NCI-H1048 (cell line): ENCODE measurements at places on chromosomes 7 and 10.

DNA sequence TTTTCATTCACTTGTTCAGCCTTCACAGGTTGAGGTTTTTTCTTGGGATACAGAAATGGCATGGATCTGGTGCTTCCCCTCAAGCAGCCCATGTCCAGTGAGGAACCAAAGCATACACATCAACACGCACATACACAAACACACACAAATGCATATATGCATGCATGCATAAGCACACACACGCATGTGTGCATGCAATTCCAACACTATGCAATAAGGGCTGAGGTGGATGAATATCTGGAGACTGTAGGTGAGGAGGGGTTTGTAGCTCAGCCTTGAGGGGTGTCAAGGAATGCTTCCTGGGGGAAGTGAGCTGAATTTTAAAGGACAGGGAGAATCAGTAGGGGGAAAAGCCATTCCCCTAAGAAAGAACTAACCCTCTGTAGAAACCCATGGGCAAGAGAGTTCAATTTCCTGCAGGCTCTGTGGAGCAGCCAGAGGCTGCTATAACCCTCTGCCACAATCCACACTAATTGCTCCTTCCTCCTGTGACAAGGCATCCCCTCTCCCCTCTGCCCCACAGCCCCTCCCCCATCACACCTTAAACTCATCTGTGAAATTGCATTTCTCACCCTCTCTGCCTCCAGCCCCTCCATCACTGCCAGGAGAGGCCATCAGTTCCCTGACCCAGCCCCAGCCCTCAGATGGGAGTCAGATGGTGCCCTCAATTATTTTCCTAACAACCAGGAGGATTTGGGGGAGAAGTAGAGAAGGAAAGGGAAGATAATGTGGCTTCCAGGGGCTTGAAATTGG is 316.4 kb downstream of the RPS24 start:
- no peak for DNase-seq

- DNase-seq: no peak
Observed at GRCh38 chr7:65475734-65476319, 102.2 kb downstream of the ZNF92 start.

DNA sequence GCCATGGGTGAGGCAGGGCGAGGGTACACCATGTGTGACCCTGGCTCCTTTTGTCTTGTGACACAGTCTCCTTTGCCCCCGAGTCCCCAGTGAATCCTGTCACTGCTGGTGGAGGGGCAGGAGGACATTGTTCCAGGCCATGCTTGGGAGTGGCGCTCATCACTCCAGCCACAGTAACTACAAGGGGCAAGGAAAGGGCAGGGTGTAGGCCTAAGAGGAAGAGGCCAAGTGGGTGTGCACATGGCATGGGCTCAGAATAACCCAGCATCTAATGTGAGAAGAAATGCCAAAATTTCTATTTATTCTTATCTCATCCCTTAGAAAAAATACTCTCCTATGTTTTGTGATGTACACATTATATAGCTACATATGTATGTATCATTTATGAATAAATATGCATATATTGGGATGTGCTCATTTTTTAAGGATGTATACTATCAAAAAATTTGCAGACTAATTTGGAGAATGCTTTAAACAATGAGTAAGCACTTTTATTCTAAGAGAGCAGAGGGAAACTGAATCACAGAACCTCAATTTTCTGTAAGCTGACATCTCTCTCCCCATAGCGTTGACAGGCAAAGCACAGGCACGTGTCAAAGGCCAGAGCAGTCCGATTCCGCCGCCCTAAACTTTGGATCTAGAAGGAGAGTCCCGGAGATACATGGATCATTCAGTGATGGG is 36.9 kb downstream of the RNF32 start:
- no peak for DNase-seq

DNA sequence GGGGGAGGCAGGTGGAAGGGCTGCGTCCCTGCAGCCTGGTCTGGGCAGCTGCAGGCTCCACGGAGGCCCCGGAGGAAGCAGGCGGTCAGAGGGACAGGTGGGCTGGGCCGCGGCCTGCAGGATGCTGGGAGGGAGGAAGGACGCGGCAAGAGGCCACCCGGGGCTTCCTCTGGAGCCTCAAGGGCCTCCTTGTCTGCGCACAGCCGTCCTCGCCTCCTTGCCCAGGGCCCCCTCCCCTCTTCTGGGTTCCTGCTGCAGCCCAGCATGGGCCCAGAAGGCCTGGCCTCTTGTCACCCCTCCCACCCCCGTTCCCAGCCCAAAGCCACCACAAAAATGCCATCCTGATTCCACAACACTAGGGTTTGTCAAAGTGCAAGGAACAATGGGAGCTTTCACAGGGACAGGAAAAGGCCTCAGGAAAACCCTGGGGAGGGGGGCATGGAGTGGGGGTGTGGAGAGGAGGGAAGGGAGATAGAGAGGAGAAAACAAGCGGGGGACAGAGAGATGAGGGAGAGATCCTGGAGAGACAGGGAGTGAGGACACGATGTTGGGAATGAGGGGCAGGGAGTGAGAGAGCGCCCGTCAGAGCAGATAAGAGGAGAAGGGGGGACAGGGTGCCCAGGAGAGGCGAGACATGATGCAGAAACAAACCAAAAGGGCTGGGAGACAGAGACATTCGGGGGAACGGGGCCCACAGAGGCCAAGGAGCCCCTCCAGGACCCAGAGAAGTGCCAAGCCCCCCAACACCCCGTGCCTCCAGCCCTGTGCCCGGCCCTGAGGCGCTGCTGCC is 41.8 kb downstream of the ZCCHC24 start:
- DNase-seq: no peak

DNA sequence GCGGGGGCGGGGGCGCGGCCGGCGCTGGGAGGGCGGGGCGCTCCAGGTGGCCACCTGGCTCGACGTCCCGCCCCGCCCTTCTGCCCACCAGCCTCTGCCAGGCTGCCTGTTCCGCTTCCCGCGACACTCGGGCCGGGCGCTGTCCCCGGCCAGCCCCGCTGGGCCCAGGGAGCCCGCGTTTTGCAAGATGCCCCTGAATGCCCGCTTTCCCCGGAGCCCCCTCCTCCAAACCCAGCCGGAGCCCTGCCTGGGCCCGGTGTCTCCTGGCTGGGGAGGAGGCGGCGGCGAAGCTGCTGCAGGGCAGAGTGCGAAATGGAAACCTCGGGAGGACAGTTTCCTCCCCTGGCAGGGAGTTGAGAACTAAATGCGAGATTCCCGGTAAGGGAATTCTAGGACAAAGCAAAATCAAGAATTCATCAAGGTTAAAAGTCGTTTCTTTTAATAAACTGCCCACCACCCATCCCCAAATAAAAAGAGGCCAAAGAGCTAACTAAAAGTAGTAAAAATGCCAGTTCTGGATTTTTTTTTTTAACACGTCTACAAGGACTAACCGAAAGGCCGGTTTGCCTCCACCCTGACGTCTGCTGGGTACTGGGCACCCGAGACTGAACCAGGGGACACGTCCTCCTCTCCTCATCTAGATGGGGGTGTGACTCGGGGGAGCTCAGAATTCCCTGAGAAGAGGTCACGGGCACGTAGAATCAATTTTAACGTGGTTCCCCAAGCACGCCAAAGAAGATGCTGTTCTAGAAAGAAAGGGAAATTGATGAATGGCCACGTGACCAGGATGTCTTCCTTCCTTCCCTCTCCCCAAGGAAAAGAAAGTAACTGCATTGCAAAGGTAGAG is 200.4 kb upstream of the NFE2L3 start:
- DNase-seq: peak; percentile 91

DNA sequence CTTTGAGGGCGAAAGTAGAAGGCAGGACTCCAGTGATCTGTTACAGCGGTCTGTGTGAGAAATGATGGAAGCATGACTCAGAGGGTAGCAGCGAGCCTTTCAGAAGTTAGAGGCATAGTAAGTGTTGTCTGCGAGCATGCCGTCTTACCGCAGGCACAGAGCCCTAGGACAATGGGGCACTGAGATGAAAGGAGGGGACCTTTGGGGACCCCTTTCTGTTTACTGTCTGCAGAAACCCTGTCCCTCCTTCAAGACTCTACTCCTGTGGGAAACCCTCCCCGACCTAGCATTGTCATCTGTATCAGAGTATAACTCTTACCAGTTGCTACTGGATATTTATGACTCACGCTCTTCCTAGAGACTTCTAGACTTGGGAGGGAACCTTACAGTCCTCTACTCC is 87.2 kb upstream of the AGK start:
- no peak for DNase-seq

DNA sequence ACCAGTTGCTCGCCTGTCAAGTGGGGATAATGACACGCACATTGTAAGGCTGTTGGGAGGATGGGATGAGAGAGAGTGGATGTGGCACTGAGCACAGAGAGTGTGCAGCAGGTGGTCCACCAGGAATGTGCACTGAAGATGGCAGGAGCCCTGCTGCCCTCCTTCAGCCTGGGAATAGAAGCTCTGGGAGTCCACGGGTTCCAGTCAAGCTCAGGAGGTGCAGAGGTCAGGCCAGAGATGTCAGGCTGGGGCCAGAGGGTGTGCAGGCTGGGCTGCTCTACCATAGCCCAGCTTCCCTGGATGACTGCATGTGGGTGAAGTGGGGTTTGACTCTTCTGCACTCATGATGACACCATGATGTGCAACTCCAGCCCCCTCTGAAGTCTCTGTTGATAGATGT is 58.7 kb downstream of the C10orf120 start:
- no peak for DNase-seq

DNA sequence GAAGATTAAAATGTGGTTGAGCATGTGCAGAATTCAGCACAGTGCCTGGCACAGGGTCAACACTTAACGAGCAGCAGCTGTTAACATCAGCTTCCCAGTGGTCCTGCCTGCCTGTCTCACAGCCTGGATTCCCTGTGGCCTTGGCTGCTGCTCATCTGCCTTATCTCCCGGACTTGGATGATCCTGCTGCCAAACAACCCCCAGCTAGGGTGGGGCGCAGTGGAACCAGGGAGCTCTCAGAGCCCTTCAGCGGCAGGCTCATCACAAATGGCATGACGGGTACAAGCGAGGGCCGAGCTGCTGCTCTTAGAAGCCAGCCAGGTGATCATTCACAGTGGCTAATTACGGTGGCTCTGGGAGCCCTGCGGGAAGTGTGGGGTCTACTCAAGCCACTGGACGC is 13.0 kb upstream of the SMARCD3 start:
- no peak for DNase-seq

DNA sequence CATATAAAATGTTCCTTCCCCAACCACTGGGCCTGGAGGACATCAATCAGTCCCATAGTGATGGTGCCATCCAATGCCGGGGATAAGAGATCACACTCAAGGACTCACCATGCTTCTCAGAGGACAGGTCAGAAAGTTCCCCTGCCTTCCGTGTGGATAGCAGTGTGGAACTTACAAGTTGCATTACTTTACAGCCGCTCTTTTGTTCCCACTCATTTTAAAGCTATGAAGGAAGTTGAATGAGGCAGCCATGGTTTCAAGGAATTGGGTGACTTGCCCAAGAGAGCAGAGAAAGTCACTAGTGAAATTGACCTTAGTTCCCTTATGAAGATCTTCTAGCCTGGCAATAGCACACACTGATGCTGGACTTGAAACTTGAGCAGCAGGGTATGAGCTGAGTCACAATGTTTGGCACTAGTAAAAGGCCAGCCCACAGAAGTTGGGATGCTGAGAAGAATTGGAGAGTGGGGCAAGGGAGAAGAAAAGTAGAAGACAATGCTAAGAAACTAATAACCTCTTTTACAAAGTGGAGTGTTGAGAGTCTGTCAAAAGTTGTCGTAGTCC is 78.7 kb downstream of the CXCL12 start:
- no peak for DNase-seq

GRCh38 chr7:730501-731439 is 3.7 kb upstream of the PRKAR1B start:
- no peak for DNase-seq

DNA sequence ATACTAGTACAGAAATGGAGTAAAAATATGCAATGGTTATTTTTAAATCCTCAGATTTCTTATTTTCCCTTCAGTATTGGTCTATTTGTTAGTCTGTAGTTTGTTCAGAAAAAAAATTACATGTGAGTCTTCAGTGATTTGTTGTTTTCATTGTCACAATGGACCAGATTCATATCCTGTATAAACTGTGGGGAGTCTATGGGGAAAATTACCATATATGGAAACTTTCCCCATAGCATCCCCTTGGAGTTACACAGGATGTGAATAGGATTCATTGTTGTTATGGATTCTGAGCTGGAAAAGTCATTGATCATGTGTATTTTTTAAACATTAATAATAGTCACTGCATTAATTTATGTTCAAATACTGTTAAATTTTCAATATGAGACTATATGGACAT is 72.6 kb downstream of the ST7 start:
- no peak for DNase-seq

DNA sequence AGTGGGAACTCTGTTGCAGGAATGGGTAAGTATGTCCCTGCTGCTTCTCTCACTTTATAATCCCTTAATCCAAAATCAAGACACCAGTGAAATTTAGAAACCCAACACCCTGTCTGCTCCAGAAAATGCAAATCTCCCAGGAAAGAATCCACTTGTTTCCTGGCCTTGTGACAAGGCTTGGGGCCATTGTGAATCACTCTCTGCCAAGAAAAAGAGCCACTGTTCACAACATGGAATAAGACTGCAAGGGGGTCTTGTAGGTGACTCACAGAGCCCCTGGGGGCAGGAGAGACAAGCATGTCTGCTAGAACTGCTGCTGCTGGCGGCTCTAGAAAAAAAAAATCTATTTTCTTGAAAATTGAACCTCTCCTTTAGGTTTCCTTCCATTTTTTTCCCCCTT is 191.2 kb downstream of the SORCS1 start:
- DNase-seq: peak; percentile 24

DNA sequence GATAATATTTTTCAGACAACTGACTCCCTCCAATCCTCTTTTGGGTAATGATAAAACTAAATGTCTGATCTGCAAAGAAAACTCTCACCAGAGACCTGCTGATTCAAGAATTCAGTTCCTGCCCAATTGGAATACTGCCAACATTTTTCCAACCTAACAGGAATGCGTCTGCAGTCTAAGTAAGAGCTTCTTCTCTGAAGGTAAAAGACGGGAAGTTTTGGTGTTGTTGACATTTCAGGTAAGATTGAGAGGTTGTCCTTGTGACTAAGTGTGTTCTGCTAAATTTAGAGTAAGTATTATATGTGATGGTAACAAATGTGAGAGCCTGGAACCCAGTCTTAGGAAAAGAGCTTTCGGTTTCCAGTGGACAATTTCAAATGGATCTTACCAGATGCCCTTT is 17.6 kb downstream of the IFIT5 start:
- DNase-seq: no peak

DNA sequence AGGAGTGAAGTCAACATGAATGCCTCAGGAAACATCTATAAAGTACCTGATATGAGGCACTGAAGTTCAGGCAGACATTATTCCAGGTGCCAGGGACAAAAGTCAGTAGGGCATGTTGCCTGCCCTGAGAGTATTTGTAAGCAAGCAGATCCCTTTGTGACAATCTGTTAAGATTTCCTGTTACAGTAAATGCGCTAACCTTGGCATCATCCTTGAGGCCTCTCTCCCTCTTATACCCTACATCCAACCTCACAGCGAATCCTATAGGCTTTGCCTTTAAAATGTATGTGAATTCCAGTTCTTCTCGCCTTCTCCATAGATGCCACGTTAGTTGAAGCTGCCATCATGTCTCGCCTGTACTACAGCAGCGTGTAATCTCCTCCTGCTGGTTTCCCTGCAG is 165.3 kb downstream of the DNAH11 start:
- no peak for DNase-seq

DNA sequence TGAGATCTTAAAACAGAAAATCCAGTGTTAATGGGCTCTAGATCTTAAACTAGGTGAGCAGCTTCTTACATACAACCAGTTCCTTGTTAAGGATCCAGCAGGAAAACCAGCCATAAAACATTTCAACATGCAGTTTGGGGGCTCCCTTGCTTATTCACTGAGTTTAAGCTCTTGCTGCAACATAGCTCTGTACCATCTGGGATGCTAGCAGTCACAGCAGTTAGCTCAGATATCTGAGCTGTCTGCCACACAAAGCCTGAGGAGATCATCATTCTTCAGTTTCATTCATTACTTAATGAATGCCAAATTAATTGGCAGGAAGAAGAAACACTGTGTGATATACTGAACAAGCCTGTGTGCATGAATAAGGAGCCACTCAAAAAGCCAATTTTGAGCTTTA is 62.8 kb downstream of the PODXL start:
- no peak for DNase-seq
